ENCODE measurements at places on chromosomes 1 and 21. TPM values are rescaled to one million over a fixed set of nuclear protein-coding genes. Genes with fewer than 3 reads are reported as not detected.
A peak's percentile ranks its signal among the peaks of the same experiment; 100 is the strongest.

The SERBP1 gene
- 453 TPM for total RNA-seq

The LRRC8D gene
- total RNA-seq: 36.9 TPM

The BGLAP gene
- total RNA-seq: not detected

The ENSA gene
- total RNA-seq: 219 TPM

- DNase-seq: no peak
Observed at GRCh38 chr1:109971559-109971958, 13.0 kb upstream of the AHCYL1 start.

DNA sequence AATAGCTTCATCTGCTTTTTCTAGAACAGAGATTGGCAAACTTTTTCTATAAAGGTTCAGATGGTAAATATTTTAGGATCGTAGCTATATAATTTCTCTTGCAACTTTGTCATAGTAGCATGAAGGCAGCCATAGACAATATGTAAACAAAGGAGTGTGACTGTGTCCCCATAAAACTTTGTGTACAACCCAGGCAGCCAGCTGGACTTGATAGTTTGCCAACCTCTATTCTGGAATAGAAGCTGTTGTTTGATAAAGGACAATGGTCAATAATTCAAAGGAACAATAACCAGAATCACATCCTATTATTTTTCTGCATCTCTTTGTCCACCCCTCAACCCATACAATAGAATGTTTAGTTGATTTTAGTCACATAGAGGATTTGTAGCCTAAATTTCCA is 286.7 kb downstream of the LMX1A start:
- no peak for DNase-seq

DNA sequence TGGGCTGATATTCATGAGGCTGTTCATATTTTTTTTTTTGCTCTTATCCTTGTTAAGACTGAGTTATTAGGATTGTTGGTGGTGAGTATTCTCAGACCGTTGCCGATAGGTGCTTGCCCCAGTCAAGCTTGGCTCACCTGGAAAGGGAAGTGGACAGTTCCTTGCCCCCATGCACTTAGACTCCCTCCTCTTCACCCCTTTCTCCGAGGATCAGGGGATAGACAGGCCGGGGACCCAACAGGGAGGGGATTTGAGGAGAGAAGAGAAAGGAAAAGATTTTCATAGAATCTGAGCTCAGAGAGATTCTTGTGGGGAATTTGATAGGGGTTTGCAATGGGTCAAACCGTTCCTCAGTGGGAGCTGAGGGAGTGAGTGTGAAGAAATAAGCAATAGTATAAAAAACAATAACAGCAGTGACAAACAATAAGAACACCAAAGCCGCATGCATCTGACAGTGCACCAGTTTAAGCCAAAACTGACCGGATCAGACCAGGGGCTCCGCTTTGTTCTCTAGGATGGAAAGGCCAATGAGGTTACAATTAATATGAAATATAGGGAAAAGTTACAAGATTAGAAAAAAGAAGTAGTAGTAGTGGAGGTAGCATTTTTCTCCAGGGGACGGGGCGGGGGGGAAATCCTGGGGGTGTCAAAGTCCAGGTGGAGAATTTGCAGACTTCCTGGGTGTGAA is 8.9 kb downstream of the PAX7 start:
- no peak for DNase-seq

- no peak for DNase-seq
Observed at GRCh38 chr1:181456551-181456950, 26.8 kb upstream of the CACNA1E start.

- peak; percentile 54 for DNase-seq
Observed at GRCh38 chr1:46637444-46638083, 21.0 kb upstream of the MOB3C start.

- no peak for DNase-seq
Observed at GRCh38 chr1:1120096-1120495, 4.2 kb upstream of the C1orf159 start.

DNA sequence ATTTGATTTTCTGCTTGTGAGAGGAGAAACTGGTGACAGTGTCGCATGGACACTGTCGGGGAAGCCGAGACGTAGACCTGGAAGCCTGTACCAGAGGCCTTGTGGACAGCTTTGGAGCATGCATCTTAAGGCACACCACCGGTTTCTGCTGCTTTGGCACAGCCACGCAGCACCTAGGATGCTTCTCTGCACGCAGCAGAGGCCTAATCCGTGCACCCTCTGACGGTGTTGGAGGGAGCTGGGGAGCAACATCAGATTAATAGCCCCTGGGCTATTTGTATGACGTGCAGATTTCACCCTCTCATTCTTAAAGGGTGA is 30.3 kb downstream of the TEX35 start:
- DNase-seq: no peak

DNA sequence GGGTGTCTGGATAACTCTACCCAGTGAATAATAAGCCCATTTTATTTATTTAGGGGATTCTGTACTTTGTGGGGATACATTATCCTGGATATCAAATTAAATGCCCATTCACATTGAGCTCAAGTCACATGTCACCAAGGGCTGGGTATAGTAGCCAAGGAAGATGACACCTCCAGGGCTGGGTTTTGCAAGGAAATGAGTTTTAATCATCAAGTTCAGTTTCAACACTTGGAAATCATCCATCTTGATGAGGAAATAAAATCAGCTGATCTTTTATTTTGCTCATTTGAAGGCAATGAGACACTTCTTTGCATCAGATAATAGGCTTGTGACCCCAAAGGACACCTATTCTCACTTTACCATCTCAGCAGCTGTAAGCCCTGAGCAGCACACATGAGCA is 80.0 kb upstream of the TNR start:
- DNase-seq: no peak

DNA sequence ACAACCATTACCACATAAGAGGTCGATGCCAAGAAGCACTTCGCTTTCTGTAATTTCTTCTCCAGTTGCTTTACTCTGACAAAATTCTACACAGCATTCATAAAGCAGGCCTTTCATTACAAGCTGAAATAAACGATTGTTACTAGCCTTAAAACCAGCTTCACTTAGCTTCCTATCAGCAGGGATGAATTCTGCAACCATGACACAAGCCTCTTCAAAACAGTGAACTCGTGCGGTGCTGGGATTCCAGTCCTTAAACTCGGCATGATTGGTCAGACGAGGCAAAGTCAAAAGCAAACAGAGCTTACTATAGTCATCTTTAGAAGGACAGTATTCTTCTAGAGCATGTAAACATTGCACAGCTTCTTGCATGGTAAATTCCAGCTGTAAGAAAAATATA is 30.6 kb downstream of the WDR47 start:
- no peak for DNase-seq
